ENCODE measurements at places on chromosomes 3 and 15. TPM values are rescaled to one million over a fixed set of nuclear protein-coding genes. Genes with fewer than 3 reads are reported as not detected.
A peak's percentile ranks its signal among the peaks of the same experiment; 100 is the strongest.

The ZDHHC23 gene
- 3.5 TPM for total RNA-seq

The ASB14 gene
- total RNA-seq: 2.8 TPM

The CCR4 gene
- not detected for total RNA-seq

The SETD5 gene
- total RNA-seq: 28.9 TPM

The SLC15A2 gene
- total RNA-seq: 0.56 TPM

The KIF23 gene
- total RNA-seq: 0.47 TPM

DNA sequence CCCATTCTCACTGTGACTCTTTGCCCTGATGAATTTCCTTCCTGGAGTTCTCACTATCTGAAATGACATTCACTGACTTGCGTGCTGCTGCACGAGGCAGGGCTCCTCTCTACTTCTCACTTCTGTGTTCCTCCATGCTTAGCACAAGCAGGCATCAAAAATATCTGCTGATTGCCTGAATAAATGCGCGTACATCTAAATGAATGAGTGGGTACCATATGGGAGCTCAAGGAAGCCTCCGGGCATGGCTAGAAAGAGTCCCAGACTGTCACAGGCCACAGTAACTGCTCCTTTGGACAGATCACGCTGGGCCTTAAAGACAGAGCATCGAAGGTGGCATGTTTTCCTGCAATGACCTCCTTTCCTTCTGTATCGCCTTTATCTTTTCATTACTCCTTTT is 31.6 kb downstream of the HCN4 start:
- DNase-seq: no peak

DNA sequence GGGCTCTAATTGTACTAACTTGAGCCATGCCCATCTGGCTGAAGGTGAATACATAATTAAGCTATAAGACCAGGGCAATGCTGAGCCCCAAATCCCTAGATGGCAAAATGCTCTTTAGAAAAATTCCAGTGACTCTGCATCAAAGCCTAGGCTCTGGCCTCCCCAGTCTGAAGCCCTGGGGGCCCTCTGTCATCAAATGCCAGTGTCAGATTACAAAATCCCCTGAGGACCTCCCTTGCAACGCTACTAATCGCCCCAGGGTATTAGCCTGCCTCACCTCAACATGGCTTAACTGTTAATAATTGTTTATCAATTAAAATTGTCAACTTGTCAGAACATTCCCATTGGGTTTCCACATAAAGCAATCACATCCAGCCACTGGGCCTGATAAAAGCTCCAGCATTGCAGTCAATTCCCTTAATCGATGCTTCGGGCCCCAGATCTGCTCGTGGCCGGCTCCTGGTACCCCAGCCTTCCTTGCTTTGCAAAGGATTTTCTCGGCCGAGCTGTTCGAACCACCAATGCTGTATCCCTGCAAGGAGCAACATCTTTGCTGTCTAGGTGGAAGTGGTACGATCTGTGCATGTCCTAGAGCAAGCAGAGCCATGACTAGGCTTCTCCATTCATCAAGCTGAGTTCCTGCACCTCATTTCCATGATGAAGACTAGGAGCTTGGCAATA is 151.7 kb downstream of the MEGF11 start:
- DNase-seq: no peak

GRCh38 chr15:72131922-72132321 is 13.7 kb downstream of the SENP8 start:
- DNase-seq: no peak

DNA sequence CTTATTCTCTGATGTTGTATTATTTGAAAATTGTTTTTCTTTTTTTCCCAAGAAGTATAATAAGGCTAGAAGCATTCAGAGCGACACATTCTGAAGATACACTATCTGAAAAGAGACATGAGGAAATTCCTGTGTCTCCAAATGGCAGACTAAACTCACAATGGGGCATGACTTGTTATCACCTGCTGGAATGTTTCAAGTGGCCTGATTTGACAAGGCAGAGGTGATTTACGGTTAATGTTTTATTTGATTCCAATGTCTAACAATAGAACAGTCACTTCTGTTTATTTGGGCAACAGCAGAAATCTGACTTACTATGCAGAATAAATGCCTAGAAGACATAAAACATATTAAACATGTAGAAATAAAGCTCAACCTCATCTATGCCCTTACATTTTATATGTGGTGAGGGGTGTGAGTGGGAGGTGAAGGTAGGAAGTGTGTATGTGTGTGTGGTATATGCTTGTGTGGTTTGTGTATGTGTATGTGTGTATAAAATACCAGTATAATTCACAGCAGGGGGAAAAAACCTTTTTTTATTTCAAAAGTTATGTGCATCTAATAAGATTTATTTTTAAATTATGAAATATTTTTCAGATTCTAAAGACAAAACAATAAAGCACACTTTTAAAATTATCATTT is 1051.7 kb downstream of the ROBO2 start:
- no peak for DNase-seq

- no peak for DNase-seq
These were observed 64.8 kb upstream of the TMEM108 start for GRCh38 chr3:132973441-132973840.

DNA sequence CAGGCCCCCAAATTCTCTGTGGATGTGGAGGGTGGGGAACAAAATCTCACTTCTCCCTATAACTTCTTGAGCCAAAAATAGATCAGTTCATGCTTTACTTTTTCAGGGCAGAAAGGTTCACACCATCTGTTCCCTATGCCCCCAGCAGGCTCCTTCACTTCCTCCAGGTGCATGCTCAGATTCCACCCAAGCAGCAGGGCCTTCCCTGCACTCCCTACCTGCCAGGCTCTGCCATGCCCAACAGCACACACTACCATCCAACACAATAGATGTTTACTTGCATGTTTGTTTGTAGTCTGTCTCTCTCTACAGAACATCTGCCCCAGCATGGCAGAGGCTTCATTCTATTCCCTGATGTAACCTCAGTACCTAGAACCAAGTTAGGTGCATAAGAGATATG is 43.3 kb downstream of the GABRB3 start:
- DNase-seq: no peak

DNA sequence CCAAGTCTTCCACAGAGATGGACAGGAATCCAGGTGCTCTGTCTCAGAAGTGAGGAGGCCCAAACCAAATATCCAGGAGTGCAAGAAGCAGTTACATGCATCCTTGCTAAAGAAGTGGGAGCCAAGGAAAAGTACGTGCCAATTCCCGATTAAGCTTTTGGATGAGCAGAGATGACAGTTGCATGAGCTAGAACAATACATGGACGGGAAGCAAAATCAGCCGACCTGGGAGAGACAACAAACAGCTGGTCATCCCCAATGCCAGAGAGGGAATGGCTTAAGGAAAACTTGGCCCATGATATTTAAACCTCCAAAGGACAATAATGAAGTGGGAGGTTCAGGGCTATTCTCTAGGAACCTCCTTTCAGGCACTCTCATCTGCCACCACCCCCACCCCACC is 86.0 kb upstream of the ABHD17C start:
- no peak for DNase-seq

DNA sequence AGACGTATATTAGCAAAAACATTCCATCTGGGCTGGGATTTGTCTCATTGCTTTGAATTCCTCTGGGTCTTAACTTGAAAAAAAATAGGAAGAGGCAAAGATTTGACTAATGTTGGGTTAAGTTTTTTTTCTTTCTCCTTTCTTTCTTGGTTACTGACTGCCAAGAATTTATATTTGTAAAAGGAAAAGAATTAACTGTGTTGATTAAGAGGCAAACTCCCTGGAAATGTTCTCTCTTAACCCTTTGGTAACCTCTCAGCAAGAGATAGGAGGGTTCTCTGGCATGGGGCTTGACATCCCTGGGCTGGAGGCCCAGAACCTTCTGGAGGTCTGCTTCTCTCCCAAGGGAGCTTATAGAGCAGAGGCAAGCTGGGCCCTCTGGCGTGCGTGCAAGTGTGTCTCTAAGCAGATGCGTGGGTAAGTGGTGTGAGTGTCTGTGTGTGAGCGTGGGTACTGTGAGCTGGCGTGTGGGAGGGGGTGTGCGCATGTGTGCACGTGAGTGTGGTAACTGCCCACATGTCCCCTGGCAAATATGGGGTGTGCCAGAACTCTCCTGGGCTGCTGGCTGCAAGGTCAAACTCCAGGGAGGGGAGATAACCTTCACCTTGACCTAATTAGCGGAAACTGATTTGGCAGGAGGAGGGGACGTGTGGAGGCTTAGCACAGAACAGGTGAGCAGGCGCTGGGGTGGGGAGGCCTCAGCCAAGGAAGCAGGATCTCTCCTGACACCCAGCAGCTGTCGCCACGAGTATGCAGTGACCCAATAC is 49.4 kb upstream of the MAGEF1 start:
- no peak for DNase-seq

- no peak for DNase-seq
These were observed 11.1 kb downstream of the RYK start for GRCh38 chr3:134239538-134239937.

- no peak for DNase-seq
These were observed 481.4 kb downstream of the NSUN3 start for GRCh38 chr3:94544131-94544789.

DNA sequence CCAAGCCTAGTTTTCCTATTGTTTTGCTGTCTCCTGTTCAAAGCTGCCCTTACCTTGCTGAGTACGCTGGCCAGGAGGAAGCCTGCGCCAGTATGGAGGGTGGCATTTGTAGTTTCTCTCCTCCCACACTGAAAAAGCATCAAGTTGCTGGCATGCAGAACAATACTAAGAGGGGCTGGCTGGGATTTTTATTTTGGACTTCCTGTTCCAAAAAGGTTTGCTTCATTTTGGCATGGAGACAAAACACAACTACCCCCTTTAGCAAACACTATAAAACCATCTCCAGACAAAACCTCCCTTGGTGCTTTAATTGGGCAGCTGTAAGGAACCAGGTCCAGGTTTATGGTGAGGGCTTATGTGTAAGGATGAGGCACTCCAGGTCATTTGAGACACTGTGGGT is 457.6 kb downstream of the PDCD6IP start:
- DNase-seq: no peak

DNA sequence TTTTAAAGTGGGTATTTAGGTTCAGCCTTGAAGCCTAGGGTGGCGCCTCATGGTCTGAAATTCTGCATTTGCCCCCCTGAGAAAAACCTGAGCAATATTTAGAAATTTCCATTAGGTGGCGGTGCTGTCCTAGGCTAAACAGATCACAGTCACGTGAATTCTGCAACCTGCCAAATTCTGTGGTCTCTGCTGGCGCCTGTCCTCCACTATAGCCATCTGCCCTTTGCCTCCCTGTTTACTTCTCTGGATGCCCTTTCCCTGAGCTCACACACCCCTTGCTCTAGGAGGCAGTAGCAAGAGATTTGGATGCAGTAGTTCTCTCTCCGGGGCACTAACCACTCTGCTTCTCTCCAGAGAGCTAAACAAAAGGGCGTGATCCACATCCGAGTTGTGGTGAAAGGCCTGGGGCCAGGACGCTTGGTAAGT is 9.1 kb downstream of the MRPS11 start:
- no peak for DNase-seq

- no peak for DNase-seq
These were observed 815 bp downstream of the BCL2A1 start for GRCh38 chr15:79970181-79970580.

DNA sequence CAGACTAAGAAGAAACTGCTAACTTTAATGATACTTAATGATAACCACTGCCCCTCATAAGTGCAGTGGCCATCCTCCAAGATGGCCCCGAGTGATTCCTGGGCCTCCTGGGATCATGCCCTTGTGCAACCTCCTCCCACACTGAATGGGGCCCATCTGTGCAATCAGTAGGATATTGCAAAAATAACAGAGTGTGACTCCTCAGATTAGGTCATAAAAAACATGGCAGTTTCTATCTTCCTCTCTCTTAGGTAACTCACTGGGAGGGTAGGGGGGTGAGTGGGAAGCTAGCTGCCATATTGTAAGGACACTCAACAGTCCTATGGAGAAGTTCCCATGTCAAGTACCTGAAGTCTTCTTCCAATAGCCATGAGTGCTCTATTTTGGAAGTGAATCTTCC is 173.0 kb downstream of the SHQ1 start:
- DNase-seq: no peak

GRCh38 chr3:85571835-85572234 is 613.0 kb downstream of the CADM2 start:
- peak; percentile 75 for DNase-seq

Measured in gastrocnemius medialis (tissue), 4 donors.